ENCODE measurements at places on chromosomes 5 and 9.

GRCh38 chr5:108935611-108936010 is 187.9 kb downstream of the FER start:
- no peak for DNase-seq

DNA sequence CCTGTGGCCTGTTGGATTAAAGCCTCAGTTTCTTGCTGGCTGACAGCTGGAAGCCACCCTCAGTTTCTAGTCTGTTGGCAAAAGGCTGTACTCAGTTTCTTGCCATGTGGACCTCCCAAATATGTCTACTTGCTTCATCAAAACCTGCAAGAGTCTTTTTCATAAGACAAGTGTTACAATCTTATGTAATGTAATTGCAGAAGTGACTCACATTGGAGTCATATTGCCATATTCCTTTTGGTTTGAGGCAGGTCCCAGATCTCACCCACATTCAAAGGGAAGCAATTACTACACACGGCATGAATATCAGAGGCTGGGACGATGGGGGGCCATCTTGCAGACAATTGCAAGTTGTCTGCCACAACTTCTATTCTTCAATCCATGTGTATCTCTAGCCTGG is 286.7 kb upstream of the IL12B start:
- DNase-seq = no peak

DNA sequence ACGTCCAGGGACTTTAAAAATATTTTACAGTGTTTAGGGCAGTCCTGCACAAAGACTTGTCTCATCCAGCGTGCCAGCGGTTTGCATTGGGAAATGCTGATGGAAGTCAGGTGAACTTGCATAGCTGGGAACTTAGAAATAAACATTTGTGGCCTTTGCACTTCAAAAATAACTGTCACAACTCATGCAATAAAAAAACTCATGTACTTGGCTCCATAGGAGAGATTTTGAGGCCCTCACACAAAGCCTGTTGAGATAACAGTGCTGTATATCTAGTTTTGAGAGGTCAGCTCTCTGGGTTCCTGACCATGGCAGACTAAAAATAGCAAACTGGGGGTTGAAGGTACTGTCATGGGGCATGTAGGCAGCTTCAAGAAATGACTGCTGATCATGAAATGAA is 5.5 kb downstream of the COMMD10 start:
- DNase-seq = no peak

DNA sequence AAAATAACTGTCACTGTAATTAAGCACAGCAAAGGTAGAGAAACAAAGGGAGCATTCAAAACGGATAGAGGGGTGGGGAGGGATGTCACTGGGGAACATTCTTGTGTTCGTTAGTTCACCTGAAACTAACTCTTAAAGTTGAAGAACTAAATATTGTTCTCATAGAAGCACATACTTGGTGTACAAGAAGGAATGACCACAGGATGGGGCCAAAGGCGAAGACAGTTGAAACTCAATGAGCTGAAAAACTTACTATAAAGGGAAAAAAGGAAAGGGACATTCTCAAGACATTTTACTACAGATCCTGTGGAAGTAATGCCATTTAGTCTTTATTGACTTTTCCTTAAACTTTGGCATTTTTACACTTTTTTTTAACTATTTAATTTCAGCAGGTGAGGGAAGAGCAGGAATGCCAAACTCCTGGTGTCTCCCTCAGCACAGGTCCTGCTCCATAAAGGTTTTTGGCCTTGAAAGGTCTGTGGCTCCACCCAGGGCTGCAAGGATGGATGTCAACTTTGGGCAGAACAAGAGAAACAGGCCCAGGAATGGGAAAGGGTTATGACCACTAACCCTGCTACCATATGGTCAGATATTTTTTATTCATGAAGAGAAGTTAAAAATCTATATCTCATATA is 197.6 kb upstream of the RASA1 start:
- DNase-seq = no peak

GRCh38 chr9:112334432-112334841 is 1.0 kb upstream of the PTBP3 start:
- DNase-seq = peak; percentile 21

GRCh38 chr5:72325566-72326305 is 5.6 kb downstream of the PTCD2 start:
- DNase-seq = no peak

DNA sequence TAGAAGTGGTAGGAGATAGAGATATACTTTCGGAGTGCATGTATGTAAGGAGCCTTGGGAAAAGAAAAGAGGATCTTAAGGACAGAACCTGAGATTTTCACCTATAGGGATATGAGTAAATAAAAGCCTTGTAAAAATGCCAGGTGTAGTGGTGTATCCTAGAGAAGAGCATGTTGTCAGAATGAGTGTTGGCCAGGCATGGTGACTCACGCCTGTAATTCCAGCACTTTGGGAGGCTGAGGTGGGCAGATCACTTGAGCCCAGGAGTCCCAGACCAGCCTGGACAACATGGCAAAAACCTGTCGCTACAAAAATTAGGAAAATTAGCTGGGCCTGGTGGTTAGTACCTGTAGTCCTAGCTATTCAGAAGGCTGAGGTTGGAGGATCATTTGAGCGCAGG is 76.0 kb downstream of the IPO11 start:
- DNase-seq = no peak

DNA sequence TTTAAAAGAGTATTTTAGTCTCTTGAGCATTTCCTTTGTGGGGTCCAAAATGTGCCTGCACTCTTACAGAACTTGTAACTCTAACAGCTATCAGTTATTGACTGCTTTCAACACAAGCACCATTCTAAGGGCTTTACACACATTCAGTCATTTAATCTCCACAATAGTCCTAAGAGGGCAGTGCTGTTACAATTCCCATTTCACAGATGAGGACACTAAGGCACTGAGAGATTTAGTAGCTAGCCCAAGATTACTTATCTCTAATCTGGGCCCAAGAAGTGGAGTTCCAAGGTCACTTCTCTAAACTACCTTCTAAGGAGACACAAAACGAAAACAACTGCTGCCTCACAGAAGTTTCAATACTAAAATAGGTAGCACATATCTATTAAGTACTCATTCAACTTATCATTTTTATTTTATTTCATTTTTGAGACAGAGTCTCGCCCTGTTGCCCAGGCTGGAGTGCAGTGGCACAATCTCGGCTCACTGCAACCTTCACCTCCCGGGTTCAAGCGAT is 275.2 kb downstream of the CWC27 start:
- DNase-seq = no peak

GRCh38 chr9:75616841-75617566 is 273.5 kb upstream of the PCSK5 start:
- DNase-seq = no peak

DNA sequence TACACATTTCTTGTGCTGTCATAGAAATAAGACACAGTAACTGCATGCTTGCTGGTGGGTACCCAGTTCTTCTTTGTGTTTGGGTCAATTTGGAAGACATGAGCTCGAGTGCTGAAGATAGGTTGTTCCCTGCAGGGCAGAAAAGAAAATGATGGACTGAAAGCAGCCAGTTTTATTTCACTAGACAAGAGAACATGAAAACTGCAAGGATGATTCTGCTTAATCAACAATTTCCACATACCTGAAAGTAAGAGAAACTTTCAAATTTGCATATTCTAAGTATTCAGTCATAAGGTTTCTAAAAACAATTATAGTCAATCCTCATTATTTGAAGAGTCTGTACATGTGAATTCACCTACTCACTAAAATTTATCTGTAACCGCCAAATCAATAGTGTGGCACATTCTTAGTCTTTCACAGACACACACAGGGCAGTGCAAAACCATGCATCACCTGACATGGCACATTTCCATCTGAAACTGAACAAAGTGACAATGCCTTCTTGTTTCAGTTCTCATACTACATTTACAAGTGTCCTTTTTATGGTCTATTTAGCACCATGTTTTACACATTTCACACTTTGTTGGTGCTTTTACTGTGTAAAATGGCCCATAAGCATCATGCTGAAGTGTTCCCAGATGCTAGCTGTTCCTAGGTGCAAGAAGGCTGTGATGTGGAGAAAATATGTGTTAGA is 56.9 kb downstream of the HOMER1 start:
- no peak for DNase-seq
